ENCODE measurements at places on chromosomes 6 and 20. TPM values are rescaled to one million over a fixed set of nuclear protein-coding genes. Genes with fewer than 3 reads are reported as not detected.

DNA sequence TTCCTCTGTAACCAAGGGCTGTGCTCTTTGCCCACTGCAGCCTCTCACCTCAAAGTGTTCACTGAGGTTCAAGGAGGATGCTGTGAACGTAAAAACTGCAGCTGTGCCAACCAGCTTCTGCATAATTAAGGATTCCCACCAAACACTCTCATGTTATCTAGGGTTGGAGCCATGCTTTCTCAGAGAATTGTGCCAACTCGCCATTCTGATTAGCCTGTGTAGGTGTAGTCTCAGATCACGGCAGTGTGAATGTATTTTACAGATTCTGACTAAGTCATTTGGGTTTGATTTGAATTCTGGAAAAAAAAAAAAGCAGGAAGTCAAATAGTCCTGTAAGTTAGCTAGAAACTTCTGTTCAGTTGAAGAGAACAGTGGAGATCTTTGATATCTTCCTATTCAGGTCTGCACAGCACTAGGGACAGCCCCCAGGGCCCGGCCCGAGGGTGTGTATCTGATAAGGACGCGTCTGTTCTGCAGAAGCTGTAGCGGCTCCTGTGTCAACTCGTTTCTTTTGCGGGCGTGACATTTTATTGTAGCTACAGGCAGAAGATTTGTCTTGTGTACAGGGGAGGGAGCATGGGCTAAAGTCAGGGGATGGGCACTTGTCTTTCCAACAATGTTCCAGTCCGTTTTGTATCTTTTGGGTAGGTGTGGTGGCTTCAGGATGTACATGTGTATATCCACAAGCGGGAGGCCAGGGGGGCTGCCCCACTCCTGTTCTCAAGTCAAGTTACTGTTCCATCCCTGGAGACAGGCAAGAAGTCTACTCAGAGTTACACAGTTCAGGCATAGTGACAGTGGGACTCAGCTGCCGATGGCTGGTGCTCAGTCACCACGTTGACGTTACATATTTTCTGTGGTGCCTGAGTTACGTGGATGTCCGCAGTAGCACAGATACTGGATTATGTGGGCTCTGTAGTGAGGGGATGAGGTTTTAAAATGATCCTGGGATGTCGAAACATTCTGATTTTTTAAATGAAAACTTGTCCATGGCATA, 12.4 kb downstream of the IRF4 start:
- no peak for DNase-seq

- DNase-seq = no peak
Measured at GRCh38 chr20:61502433-61502832, 250.4 kb downstream of the CDH4 start.

- no peak for DNase-seq
Measured at GRCh38 chr20:64188091-64188490, 23.8 kb downstream of the MYT1 start.

GRCh38 chr20:43969028-43969447, 54.4 kb downstream of the TOX2 start:
- DNase-seq = no peak

Gene CTCFL
- not detected for total RNA-seq

DNA sequence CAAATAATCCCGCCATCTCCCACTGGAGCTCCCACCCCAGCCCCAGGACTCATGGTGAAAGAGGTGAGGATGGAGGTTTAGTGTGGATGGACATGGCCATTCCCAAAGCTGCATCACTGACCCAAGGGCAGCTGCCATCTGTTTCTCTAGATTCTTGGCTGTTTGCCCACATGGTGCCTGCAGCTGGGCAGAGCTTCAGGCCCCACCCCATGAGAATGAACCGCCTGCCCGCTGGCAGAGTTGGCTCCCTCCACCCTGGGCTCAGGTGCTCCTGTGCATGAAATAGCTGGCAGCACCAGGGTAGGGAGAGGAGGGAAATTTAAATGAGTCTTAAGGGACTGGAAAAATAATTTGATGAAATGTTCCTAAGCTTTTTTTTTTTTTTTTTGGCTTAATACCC, 17.4 kb downstream of the SCML4 start:
- DNase-seq = no peak

- DNase-seq = no peak
Measured at GRCh38 chr6:139020689-139021088, 7.9 kb upstream of the ABRACL start.

DNA sequence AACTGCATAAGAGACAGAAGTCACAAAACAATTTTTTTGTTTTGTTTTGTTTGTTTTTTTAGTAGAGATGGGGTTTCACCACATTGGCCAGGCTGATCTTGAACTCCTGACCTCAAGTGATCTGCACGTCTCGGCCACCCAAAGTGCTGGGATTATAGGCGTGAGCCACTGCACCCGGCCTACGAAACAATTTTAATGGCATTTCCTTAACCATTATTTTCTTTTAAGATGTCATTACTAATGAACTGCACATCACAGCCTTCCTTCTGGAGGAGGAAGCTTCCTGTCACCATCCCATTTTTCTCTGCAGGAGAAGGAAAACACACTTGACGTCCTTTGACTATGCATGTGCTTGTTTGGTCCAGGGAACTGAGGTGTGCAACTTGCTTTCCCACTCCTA, 125.3 kb upstream of the AKIRIN2 start:
- DNase-seq = no peak

- DNase-seq = no peak
Measured at GRCh38 chr6:164039954-164040375, 625.4 kb downstream of the QKI start.

GRCh38 chr6:104951677-104952076, 5.2 kb upstream of the LIN28B start:
- no peak for DNase-seq

DNA sequence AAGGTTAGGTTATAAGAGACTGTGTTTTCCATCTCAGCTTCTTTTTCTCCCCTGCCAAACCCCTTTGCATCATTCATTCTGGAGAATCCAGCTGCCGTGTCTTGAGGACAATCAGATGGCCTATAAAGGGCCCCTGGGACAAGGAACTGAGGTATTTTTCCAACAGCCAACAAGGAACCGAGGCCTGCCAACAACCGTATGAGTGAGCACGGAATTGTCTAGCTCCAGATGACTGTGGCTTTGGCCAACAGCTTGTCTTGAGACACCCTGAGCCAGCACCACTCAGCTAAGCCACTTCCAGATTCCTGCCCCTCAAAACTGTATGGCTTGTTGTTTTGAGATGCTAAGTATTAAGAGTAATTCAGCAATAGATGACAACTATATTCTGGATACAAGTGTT, 433.7 kb upstream of the HSF2 start:
- DNase-seq = no peak

GRCh38 chr6:109446072-109446471, 5.5 kb downstream of the SMPD2 start:
- no peak for DNase-seq

DNA sequence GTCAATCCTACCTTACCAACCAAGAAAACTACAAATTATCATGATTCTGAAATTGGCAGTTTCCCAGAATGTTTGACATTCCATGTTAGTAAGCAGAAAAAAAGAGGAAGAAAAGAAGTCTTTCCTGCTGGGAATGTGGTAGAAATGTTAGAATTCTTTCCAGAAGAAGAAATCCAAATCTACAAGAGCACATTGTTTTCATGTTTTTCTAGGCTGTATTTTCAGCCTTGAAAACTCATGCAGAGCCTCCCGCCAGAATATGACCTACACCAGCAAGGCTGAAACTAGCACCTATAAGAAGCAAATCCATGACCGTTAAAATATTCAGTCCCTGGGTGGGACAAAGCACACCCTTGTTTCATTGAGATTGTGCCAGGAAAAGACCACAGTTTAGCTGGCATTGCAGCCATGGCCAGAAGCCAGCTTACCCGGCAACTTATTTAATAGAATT, 259.4 kb downstream of the GJA1 start:
- DNase-seq = no peak

- no peak for DNase-seq
Measured at GRCh38 chr6:154440022-154440421, 70.5 kb downstream of the CNKSR3 start.

Gene PTK6
- total RNA-seq = 0.06 TPM

- DNase-seq = no peak
Measured at GRCh38 chr20:15220009-15220656, 882.7 kb upstream of the FLRT3 start.

DNA sequence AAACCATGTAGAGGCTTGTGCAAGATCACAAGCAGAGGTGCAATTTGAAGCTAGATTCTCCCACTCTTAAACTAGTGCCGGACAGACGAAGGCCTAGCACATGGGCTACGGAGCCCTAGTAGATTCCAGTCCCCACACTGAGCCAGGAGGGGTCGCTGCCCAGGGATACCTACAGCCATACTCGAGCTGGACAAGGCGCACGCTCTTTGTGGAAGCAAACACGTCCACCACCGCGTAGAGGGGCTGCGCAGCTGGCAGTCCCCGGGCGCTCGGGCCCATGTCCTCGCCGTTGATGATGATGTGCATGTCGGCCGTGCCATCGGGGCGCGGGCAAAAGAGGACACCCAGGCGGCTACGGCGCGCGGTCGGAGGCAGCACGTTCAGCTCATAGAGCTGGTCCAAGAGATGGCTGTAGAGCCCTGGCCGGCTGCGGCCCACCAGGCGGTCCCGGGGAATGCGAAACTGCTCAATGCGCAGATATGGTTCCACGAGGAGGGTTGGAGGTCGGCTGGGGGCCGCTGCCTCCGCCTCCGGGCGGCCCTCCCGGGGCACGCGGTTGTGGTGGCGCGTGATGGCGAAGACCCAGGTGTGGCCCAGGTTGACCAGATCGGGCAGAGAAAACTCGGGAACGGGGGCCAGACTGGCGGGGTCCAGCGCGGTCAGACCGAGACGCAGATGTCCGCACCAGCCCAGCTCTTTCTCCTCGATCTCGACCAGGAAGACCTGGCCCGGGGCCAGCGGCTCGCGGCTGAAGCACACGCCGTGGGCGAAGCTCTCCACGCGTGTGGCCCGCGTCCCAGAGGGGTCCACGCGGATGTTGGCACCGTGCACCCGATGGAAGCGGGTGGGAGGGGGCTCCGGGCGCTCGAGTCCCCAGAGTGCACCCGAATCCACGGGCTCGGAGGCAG, 677 bp downstream of the NEURL2 start:
- peak; percentile 87 for DNase-seq

Gene XKR7
- total RNA-seq = not detected

DNA sequence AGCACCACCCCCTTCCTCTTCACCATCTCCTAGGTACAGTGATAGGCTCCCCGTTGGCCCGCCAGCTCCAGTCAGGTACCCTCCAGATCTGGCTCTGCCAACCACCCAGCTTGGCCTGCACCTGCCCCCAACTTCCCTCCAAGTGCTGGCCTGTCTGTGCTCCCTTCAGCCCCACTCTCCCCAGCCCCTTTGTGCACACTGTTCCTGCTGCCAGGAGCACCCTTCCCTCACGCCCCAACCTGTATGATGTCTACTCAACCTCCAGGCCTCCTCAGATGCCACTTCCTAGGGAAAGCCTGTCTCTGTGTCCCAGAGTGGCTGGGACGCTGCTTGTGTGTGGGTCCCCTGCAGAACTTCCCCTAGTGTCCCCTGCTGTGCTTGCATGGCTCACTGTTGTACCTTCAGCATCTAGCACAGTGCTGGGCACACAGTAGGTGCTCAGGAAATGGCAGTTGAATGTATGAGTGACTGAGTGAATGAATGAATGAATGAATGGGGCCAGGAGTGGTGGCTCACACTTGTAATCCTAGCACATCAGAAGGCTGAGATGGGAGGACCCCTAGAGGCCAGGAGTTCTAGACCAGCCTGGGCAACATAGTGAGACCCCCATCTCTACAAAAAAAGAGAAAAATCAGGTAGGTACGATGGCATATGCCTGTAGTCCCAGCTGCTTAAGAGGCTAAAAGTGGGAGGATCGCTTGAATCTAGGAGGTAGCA, 3.0 kb downstream of the ZBP1 start:
- DNase-seq = no peak

Gene FERMT1
- 2.0 TPM for total RNA-seq

- no peak for DNase-seq
Measured at GRCh38 chr6:159915397-159915796, 24.6 kb downstream of the MAS1 start.

GRCh38 chr20:18972251-18972876, 158.8 kb downstream of the SCP2D1 start:
- no peak for DNase-seq

GRCh38 chr6:33807606-33808005, 3.8 kb upstream of the MLN start:
- DNase-seq = no peak

- no peak for DNase-seq
Measured at GRCh38 chr6:92577077-92577719, 842.2 kb downstream of the EPHA7 start.

DNA sequence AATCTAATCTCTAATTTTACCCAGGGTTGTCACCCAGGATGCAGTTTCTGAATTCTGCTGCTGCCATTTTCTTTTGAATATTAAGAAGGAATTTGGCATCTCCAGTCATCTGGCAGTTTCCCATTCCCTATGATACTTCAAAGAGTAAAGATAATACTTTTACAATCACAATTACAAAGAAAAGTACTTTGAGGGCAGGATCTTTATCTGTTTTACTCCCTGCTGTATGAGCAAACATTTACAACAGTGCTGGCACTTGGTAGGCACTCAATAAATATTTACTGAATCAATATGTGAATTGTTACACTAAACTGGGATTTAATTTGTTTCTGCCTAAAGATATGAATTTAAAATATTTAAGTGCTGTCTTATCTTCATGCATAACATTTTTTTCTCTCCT, 224.9 kb downstream of the EPHA7 start:
- DNase-seq = no peak

DNA sequence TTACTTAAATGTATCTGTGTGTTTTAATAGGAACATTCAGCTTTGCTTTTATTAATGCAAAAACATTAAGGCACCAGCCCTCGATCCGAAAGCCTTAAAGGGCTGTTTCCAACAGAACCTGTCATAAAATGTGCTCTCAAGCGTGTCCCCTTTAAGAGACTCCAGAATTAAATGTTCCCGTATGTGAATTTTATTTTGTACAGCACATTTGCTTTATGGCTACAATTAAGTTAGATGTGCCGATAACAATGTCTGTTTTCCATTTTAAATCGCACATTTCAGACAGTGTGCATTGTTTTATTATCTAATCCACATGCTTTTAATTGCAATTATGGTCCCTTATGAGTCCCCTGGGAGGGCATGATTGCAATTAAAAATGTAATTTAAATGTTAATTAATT, 198.9 kb downstream of the TSHZ2 start:
- no peak for DNase-seq

Gene LAMA2
- 280 TPM for total RNA-seq

GRCh38 chr6:38942965-38943364, 105.6 kb upstream of the GLP1R start:
- DNase-seq = no peak

DNA sequence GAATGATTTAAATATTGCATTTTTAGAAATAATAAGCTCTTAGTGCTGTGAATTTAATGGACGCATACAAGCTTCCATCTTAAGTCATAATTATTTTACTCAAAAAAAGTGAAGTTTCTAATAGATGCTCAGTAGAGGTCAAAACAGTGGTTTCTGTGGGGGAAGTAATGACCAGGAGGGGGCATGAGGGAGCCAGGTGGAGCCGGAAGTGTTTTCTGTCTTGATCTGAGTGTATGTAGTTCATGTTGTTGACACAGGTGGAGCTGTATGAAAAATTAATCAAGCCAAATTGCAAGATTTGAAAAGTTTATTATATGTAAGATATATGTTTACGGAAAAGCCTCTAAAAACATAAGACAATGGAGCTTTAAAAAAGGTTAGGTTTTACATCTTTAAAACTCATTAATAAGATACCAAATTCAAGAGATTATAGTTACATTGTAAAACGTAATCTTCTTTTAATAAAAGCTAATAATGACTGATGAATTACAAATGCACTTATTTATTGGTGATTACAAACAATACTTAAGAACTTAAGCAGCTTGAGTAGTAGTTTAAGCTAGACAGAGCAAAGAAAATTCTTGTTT, 68.0 kb downstream of the PLAGL1 start:
- DNase-seq = no peak

All from heart right ventricle (tissue), 16 donors.